ENCODE measurements at places on chromosomes 4 and X. TPM values are rescaled to one million over a fixed set of nuclear protein-coding genes. Genes with fewer than 3 reads are reported as not detected.

Gene PCDH11X
- not detected for total RNA-seq

Gene SHROOM4
- 2.4 TPM for total RNA-seq

Gene ARMCX2
- total RNA-seq = 131 TPM

Gene FGB
- total RNA-seq = not detected

Gene SFRP2
- not detected for total RNA-seq

Gene CLCN4
- 1.6 TPM for total RNA-seq

Gene WAS
- total RNA-seq = 0.30 TPM

Gene LEF1
- 0.28 TPM for total RNA-seq

Gene ARSJ
- total RNA-seq = 23.5 TPM

Gene TCEAL4
- total RNA-seq = 47.2 TPM

Gene TSPAN7
- total RNA-seq = not detected

Gene TET2
- total RNA-seq = 8.0 TPM

Gene ADAM29
- total RNA-seq = not detected

Gene GAGE2A
- not detected for total RNA-seq

Gene DGKK
- total RNA-seq = not detected

Gene PDCL2
- total RNA-seq = not detected

Measured in smooth muscle cell of the umbilical artery (primary cell).